ENCODE measurements at places on chromosomes 3 and 15.

GRCh38 chr15:96053031-96053780 lies 277.3 kb upstream of the NR2F2 start:
- DNase-seq, result no peak

DNA sequence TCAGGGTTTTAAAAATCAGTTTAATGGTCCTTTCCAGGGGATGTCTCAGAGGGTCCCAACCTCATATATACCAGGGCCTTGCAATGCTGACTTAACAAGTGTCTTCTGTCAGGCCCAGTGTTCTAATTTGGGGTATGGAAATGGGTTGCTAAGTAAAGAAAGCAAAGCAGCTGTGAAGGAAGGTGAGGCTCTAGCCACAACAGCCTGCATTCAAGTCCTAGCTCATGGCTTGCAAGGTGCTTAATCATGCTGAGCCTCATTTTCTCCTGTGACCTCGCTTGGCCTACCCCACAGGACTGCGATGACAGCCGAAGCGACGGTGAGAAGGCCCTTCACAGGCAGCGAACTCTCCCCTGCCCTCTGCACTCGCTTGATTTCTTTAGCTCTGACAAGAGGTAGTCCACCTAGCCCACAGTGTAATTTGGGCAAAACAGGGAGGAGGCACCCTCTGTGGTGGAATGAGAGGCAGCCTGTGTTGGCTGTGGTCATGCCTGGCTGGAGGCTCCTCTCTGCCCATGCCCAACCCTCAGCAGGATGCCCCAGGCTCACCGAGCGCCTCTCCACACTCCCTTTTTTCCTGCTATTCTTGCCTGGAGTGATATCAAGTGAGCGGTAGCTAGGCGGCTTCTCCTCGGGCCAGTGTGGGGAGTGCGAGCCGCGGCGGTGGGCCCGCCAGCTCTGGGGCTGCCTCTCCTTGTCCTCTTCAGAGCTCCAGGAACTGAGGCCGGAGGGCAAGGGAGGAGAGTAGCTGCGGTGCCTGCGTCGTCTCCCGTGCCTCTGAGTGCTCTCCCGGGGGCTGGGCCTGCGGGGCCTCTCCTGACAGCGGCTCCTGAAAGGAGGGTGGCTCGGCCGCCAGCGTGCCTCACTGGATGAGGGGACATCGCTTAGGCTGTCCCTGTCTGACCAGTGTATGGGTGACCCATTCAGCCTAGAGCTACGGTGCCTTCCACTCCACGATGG lies 29.2 kb downstream of the ILDR1 start:
- DNase-seq, result no peak

DNA sequence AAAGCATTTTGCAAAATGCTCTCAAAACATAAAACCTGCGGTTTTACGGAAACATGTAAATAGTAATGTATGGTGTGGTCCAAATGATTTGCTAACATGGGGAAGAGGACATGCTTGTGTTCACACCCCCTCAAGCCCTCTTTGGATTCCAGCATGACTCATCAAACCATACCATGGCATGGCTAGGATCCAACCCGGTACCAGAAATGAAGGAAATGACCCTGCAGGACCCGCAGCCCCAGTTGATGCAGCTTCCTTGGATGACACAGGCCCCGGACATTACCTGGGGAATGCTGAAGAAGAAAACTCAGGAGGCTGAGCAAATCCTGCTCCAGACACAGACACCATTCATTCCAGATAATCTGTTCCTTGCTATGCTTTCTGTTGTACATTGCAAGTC lies 222.9 kb downstream of the DTWD1 start:
- no peak for DNase-seq

DNA sequence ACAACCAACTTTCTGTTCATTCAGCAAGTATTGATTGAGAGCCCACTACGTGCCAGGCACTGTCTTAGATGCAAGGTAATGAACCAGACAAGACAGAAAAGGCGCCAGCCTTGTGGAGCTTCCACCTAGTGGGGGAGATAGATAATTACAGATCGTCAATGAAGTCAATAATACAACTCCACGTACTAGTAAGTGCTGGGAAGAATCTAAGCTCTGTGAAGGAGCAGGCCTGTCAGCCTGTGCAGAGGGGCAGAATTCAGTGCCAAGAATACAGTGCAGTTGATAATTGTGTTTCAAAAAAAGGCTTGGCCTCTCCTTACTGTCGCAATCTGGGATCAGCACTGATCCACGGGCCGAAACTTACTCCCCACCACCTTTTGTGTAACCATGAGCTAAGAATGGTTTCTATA lies 186.3 kb downstream of the FEZF2 start:
- DNase-seq, result peak; percentile 20

DNA sequence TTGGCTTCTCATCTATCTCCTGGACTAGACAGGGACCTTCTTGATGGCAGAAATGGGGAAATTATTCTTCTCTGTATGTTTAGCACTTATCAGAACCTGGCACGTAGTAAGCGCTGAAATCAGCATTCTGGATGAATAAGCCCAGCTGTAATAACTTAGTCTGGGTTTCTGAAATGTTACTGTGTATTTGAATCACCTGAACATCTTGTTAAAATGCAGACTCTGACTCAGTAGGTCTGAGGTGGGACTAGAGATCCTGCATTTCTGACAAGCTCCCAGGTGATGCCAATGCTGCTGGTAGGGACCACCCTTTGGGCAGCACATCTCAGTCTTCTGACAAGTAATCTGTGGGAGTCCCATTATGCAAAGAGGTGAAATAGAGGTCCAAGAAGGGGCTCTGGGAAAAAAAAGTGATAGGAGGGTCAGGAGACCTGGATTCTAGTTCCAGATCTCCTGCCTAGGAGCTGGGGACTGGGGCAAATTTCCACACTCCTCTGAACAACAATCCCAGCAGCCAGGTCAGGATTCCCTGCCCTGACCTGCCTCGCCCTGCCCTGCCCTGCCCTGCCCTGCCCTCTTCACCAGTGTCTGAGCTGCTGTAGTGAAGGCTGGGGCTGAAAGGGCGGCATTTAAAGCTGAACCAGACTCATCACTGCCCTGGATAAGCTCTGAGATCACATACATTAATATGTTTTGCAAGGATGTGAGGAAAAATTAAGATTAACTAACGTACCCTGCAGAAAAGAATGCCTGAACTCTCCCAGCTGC lies 17.2 kb upstream of the SLC6A11 start:
- DNase-seq, result no peak

DNA sequence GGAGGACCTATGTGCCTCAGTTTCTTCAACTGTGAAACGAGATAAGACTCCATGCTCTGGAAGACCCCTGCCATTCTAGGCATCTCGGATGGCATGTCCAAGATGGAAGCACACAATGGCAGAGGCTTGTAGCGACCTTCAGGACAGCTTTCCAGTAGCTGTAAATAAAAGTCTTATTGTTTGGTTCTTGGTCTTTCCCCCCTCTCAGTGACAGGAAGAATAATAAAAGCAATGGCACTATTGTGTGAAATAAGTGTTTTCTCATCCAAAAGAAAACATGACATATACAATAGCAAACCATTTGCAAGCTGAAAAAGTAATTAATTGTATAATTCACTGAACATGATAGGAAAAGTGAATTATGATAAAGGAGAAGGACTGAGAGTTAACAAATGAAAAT lies 32.5 kb upstream of the CD47 start:
- no peak for DNase-seq

DNA sequence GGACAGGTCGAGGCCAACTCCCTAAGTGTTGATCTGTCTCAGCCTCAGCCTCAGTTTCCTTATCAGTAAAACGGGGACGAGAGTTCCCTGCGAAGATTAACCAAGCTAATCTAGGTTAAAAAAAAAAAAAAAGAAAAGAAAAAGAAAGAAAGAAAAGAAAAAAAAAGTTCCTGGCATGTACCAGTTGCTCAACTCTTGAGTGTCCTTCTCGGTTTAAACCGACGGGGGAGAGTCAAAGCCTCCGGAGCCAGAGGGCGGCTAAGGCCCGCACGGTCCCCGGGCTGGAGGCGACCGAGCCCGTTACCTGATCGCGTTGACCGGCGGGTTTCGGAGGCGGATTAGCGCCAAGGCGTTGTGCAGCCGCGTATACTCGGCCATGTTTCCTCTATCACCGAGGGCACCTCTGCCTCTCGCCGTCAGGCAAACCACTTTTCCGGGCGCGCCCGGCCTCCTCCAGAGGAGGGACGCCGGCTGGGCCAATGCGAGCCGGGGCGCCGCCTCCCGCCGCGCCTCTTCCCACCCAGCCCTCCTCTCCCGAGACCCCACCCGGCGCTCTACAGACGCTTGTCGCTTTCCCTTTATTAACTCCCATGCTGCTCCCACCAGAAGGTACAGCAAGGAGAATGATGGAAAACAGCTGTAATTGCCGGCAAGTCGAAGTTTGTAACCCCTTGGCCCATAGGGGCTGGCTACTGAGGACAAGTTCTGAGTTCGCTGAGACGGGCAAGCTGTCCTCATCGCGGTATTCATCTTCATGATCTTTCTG lies at the start of gene EHHADH:
TSS of gene EHHADH (minus strand) at position 405 of the 766 bp plus-strand sequence. CDS start at position 378, 27 bp downstream.
- DNase-seq, result peak; percentile 60

GRCh38 chr3:102410616-102411015 lies 24.2 kb upstream of the ZPLD1 start:
- no peak for DNase-seq

Measured in fibroblast of villous mesenchyme (primary cell).